Fibroblast of skin of back (primary cell): ENCODE measurements at places on chromosomes 13 and 19.

DNA sequence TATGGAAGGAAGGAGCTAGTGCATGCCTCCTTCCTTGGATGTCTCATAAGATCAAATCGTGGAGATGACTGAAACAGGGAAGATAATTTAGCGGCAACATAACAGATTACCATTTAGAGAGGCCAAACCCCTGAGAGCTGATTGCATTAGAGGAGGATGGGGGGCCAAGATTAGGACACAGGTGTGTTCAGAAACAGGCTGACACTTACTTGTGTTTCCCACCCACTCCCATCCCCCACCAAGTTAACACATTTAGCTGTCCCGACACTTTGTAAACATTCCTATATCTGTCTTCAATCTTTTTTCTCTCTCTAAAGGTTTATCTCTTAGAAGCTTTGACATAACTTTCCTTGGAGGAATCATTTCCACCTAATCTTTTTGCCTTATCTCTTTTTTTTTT lies 48.8 kb upstream of the KCTD4 start:
- DNase-seq: no peak

- DNase-seq: no peak
These were observed 433.3 kb upstream of the SLITRK1 start for GRCh38 chr13:84315527-84315926.

- no peak for DNase-seq
These were observed 15.5 kb downstream of the UPF3A start for GRCh38 chr13:114296902-114297301.

DNA sequence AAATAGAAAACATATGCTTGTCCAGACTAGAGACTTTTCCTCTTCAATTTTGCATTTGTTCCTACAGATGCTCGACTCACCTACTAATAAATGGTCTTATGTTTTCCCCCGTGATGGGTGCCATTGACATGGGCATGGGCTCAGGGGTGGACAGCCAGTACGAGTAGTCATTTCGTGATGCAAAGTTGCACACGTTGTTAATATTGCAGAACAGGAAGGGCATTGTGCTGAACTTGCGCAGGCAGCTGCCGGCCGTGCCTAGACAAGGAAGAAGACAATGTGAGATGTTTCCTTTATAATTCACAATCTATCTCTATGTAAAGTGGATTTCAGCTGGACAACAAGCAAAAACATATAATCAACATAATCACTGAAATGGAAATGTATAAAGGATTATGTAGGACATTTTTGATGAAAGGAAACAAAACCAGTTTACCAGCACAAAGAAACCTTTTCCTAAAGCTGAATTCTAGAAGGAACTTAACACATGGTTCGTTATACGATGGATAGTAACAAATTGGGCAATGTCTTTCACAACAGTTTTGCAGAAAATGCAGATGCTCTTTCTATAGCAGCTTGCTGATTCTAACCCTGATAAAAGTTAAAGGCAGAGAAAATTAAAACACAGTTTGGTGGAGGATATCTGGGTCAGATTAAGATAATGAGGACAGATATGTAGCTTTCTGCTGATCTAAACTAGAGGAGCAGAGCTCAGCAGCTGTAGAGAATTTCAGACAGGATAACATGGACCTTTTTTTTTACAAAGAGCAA lies 145.7 kb downstream of the COL4A1 start:
- DNase-seq: no peak

GRCh38 chr19:23800271-23800670 lies 41.6 kb upstream of the ZNF681 start:
- DNase-seq: no peak

DNA sequence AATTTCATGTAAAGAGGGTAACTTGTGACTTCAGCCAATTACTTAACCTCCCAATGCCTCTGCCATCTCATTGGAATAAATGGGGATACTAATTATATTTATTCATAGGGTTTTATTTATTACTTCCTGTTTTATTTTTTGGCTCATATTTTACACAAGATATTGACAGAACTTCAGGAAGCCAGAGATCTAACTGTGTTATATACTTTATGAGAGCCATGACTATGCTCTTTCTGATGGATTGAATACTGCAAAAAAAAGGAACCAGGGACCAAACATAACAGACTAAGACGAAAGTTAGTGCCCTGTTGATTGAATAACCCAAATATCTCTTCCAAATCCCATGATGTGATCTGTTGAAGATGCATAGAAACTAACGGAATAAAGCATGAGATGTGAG lies 243.3 kb upstream of the STARD13 start:
- DNase-seq: no peak

DNA sequence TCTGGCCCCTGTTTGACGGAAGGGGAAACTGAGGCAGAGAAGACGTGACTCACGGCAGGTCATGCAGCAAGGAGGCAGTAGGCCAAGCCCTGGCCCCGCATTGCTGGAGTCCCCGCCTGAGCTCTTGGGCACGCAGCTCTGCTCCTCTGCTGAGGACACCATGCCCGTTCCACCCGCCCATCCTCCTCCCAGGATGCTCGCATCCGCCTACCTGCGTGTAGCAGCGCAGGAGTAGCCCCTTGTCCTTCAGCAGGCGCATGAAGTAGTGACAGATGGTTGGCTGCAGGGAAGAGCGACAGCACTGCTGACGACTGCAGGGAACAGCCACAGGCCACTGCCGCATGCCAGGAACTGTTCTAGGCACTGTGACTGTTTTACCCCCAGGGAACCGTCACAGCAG lies 10.5 kb downstream of the SIRT2 start:
- DNase-seq: no peak

DNA sequence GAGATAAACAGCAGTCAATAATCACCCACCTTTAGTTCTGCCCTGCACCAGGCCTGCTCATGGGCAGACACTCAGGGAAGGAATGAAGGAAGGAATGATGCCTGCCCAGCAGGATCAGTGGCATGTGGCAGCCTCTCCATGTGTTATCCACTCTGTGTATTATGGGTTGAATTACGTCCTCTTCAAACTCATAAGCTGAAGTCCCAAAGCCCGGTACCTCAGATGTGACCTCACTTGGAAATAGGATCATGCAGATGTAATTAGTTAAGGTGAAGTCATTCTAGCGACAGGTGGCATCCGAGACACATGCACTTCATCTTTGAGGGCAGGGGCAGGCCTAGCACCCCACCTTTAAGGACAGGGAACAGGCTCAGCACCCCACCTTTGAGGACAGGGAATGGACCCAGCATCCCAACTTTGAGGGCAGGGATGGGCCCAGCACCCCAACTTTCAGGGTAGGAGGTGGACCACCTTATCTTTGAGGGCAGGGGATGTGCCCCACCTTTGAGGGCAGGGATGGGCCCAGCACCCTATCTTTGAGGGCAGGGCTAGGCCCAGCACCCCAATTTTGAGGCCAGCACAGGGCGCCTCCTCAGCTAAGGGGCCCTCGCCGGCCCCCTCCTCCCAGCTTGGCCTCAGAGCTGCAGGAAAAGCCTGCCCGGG lies 127.6 kb downstream of the URI1 start:
- DNase-seq: no peak

DNA sequence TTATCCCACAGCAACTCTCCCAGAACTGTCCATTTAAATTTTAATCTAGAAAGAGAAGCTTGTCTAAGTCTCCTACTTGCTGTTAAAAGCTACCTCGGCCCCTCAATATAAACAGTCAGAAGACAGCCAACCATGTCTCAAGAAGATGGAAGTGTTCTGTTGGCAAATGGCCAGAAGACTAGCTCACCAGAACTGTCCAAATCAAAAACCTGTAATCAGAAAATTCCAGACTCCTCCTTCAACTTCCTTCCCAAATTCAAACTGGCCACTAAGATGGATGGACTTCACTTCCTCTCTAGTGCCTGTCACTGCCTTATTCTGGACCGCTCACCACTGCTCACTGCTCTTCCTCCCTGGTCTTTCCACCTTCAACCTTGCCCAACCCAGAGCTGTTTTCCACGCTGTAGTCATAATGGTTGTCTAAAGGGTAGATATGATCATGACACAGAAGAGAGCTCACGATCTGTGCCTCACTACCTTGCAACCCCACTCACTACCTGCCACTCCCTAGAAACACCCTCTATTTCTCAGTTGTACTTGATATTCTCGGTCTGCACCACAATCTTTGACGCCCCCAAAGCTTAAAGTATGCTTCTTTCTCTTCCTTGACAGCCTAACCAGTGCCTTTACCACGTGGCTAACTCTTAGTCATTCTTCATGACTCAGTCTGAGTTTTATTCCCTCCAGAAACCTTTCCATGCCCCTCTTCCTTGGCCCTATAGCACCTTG lies 9.2 kb downstream of the FGF14 start:
- no peak for DNase-seq

GRCh38 chr19:17393914-17394313 lies at the start of gene CCDC194:
Gene CCDC194, minus strand, starts transcription at chr19:17394196. Its CDS starts 38 bp downstream, at chr19:17394158.
- DNase-seq: no peak

DNA sequence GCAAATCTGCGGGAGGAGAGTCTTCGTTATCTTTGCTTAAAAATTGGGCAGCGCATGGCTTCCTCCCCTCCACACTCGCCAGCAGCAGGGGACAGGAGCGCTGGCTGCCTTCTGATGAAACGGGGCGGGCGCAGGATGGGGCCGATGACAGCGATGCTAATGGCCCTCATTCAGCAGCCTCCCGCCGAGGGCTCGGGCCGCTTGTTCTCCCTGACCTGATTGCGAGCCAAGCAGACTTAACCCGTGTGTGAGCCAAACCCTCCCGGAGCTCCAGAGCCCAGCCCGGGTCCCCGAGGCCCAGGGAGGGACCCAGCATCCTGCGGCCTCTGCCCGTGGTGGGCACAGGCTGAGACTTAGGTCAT lies 90.3 kb downstream of the KDM4B start:
- DNase-seq: no peak

DNA sequence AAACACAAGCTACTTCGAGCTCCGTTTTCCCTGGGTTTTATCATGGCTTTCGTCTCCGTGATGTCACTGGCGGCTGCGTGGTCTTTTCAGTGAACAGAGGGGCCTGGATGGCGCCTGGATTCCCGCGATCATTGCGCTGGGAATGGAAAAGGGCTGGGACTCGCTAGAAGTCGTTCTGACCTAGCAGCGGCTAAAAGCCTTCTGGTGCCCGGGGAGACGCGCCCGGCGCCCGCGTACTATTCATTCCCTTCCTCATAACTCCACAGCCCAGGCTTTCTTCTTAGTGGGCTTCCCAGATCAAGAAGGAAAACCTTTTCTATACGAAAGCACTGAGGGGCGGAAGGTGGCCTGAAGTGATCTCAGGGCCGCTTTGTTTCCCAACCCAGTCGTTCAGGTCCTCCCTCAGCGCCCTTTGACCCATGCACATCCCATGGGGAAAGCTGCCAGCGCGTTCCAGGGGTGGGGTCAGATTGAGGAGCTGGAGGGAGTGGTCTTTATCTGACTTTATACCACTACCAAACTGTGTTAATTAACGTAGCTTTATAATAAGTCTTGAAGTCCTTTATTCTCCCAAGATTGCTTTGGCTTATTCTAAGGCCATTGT lies 96.6 kb downstream of the ELF1 start:
- DNase-seq: no peak

GRCh38 chr19:36646746-36647145 lies 19.9 kb downstream of the ZNF461 start:
- no peak for DNase-seq

GRCh38 chr13:70098669-70099068 lies 9.0 kb upstream of the ATXN8OS start:
- no peak for DNase-seq

GRCh38 chr13:76596216-76596615 lies 290.0 kb downstream of the KCTD12 start:
- peak; percentile 35 for DNase-seq

GRCh38 chr13:95168191-95168590 lies 133.1 kb downstream of the ABCC4 start:
- DNase-seq: no peak

DNA sequence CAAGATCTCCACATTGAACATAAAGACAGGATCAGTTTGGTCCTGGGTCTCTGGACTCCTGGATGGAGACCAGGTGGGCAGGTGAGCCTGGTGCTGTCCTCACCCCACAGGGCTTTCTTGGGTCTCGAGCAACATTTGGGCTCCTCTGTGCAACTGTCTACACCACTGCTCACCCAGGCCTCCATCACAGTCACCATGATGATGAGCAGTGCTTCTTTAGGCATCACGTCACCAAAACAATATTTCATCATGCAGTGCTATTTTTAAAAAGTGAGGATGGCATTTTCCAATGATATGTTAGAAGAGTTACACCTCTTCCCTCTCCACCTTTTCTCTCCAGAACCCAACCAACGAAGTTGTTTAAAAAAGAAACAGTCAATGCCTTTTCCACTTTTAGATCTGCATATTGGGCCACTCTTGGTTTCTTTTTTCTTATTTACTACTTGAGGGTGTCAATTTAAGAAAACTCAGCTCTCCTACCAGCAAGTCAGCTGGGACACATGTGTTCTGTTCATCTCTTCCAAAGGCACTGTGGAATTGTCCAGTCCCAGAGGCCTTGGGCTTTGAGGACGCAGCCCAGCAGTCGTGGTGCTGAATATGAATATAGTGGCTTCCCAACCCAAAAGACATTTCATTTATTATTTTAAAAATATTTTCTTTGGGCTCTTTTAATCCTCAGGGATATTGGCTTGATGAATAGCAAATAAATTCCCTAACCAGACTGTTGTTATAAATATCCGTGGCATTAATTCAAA lies 405.7 kb downstream of the KCNRG start:
- DNase-seq: no peak

- DNase-seq: peak; percentile 73
These were observed 162.5 kb downstream of the OLFM4 start for GRCh38 chr13:53191091-53191490.

DNA sequence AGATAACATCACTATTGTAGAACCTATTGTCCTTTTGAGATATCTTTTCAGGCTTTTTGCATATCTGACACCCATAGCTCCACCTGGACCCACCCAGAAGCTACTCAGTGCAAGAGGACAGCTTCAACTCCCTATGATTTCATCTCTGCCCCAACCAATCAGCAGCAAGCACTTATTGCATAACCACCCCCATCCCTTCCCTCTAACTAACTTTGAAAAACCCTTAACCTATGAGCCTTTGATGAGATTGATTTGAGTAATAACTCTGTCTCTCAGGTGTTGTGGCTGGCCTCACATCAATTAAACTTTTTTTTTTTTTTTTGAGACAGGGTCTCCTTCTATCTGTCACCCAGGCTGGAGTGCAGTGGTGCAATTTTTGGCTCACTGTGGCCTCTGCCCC lies 13.4 kb upstream of the MTRF1 start:
- DNase-seq: no peak

DNA sequence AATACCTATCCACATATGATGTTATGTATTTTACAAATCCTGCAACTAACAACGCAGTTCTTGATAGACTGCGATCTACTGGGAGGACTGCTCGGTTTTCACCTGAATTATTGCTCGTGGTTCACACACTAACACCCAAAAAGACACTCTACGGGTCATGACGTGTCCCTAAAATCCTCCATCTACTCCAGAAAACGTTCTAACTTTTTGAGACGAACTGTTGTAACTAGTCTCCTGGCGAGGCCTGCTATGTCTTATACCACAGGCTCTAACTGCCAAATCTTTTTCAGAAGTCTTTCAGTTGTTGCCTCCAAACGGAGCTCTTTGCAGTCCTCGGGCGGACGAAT lies 108.2 kb downstream of the KCNRG start:
- DNase-seq: no peak

- DNase-seq: no peak
These were observed 1138.2 kb downstream of the UQCRFS1 start for GRCh38 chr19:28074773-28075172.

GRCh38 chr19:2475018-2475701 lies 767 bp upstream of the GADD45B start:
- DNase-seq: peak; percentile 73
